T-helper 2 cell (primary cell): ENCODE measurements at places on chromosomes 2 and 18.

DNA sequence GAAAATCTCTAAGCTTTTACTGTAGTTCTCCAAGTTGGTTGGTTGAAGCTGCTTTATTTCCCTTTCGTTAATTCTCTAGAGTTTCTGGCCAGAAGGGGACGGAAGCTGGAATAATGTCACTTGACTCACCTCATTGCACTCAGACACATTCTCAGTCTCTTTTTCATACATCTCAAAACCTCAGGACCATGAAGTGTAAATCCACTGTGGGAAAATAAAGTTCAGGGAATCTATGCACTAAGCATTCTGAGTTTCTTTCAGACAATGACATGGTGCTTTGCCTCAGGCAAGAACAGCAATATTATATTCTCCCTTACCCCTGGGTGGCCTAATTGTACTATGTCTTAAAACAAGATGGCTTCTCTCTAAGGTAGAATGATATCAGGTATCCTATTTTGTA lies 167.8 kb downstream of the PRPF40A start:
- DNase-seq = no peak

DNA sequence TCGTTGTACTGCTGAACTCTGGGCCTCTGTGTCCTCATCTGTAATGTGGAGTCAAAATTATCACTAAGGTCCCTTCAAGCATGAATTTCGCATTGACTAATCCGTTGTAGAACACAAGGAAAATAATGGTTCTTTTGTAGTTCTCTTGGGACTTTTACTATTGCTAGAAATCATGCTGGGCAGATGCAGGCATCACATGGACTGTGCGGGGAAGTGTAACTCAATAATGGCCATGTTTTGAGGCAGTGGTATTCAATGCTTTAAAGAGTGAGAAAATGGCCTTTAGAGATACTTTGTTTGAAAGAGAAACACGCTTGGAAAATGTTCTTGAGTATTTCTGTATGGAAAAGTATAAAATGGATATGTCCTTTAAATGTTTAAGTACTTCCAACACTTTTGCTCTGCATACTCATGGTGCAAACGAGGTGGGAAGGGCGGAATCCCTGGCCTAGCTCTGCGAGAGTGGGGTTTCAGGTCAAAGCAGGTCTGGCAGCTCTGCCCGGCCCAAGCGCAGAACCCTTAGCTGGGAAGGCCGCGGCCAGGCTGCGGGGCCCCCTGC lies 117.3 kb upstream of the MSTN start:
- DNase-seq = no peak

DNA sequence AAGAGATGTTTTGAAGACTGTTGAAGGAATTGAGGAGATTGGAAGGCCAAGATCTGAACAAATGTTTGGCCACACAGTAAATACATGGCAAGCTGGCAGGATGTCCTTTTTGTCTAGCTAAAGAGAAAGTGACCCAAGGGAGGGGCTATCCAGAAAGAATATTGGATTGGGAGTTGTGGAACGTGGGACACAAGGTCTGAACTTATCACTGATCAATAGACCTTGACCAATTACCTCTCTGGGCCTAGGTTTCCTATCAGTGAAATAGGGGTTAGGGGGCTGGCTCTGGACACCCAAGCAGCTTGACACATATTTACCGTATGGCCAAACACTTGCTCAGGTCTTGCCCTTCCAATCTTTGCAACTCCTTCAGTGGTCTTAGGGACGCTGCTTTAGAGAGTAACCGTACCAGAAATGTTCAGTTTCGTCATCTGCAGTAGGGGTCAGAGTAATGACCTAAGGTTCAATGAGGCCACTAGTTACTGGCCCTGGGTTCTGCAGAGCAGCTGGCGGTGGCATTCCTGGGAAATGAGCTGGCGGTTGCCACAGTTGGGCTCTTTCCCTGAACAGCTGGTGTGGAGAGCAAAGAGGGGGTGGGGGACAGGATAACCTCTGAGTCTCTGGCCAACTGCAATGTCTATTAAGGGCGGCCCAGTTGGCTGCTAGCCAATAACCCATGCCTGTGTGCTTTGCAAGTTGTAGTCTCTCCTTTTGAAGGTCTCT lies 70.1 kb upstream of the STPG4 start:
- no peak for DNase-seq

DNA sequence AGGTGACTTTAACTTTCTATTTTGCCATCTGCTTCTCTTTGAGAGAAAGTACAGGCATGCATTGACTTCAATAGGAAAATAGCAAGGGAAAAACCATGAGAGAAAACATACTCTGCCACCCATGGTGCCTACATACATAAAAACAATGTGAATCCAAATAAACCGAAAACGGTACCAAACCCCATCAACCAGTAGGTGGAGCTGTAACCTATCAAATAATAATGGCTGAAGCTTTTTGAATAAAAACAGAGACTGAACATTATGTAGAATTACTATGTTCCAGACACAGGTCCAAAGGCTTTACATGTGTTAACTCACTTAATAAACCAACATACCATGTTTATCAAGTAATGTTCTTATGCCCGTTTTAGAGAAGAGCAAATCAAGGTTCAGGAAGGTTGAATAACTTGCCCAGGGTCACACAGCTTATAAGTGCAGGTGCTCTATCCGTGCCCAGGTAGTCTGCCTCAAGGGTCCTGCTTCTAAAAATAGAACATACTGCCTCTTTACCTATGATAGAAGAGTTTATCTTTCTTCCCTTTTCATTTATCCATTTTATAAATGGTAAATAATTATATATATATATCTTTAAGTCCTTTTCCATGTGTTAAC lies 293.9 kb upstream of the SYT4 start:
- DNase-seq = no peak

DNA sequence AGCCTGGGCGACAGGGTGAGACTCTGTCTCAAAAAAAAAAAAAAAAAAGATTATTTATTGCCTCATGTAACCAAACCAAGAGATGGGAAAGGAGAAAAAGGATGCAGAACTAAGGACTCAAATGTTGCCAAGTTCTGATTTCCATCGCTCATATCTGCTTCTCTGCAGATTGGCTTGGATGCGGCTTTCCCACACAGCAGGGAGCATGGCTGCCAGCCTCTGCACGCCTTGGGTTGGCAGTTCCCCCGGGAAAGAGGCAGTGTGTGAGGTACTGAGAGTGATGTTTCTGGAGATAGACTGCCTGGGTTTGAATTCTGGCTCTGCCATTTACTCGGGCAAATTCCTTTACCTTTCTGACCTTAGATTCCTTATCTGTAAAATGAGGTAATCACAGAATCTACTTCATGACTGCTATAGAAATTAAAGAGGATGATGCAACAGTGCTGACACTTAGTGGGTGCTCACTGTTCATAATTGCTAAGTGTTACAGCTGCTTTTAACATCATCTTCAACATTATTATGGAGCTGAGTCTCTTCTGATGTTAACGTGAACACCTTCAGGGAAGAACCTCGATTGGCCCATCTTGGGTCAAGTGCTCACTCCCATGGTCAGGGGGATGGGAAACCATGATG lies 68.8 kb downstream of the ACAA2 start:
- DNase-seq = no peak

DNA sequence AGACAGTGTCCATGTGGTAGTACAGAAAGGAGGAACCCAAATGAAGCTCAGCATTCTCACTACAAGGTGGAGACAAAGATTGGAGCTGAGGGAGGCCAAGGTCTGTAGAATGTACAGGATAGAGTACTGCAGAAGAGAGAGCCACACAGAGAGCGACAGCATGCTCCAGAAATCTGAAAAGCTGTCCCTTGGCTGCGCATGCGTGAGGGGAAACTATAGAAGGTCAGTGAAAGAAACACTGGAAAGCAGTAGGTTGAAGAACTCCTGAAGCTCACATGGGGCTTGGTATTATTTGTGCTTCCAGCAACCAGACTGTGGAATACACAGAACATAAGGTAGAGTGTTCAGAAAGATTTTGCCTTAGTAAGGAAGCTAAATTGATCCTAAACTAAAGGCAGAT lies 142.5 kb downstream of the TXNL1 start:
- no peak for DNase-seq

GRCh38 chr18:9787712-9788111 lies 79.6 kb downstream of the RAB31 start:
- DNase-seq = no peak

- no peak for DNase-seq
Measured at GRCh38 chr2:48395658-48396057, 134.3 kb upstream of the STON1 start.

DNA sequence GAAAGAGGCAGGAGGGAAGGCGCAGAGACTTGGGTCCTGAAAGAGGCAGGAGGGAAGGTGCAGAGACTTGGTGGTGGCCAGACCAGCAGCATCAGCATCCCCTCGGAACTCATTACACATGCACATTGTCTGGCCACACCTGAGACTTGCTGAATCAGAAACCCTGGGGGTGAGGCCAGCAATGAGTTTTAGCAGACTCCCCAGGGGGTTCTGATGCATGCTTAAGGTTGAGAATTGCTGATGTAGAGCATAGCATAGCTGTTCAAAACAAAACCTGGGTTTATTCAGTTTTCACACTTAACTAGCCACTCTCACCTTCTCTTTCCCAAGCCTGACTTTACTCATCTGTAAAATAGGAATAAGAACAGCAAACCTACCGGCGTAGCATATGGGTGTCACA lies 122.9 kb downstream of the MRO start:
- DNase-seq = no peak

GRCh38 chr2:158172719-158173118 lies 71.0 kb downstream of the UPP2 start:
- DNase-seq = no peak

DNA sequence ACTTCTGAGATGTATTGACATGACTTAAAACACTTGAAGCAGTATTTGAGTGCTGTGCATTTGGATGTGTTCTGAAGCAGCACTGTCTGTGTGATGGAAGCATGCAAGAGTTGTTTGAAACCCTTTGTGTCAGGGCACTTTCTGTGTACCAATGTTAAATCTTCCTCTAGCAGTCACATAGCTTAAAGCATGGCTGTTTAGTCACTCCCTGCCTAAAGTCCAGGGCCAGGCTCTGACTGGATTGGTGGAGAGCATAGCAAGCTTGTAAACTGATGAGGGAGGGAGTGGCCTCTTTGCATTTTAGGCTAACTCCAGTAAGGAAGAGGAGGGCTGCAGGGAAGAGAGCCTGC lies 73.5 kb downstream of the MYO1B start:
- no peak for DNase-seq

- DNase-seq = no peak
Measured at GRCh38 chr2:1773883-1774282, 29.6 kb upstream of the PXDN start.

GRCh38 chr2:36993841-36994620 lies 27.7 kb upstream of the STRN start:
- no peak for DNase-seq

DNA sequence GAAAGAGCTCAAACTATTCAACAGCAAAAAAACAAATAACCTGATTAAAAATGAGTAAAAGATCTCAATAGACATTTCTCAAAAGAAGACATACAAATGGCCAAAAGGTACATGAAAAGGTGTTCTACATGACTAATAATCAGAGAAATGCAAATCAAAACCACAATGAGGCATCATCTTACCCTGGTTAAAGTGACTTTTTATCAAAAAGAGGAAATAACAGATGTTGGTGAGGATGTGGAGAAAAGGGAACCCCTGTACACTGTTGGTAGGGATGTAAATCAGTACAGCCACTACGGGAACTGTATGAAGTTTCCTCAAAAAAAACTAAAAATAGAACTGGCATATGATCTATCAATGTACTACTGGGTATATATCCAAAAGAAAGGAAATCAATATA lies 39.8 kb upstream of the TMEM163 start:
- no peak for DNase-seq

GRCh38 chr2:127726158-127726880 lies 25.0 kb downstream of the SFT2D3 start:
- no peak for DNase-seq

GRCh38 chr2:177983183-177983788 lies 89.3 kb downstream of the PDE11A start:
- DNase-seq = no peak

DNA sequence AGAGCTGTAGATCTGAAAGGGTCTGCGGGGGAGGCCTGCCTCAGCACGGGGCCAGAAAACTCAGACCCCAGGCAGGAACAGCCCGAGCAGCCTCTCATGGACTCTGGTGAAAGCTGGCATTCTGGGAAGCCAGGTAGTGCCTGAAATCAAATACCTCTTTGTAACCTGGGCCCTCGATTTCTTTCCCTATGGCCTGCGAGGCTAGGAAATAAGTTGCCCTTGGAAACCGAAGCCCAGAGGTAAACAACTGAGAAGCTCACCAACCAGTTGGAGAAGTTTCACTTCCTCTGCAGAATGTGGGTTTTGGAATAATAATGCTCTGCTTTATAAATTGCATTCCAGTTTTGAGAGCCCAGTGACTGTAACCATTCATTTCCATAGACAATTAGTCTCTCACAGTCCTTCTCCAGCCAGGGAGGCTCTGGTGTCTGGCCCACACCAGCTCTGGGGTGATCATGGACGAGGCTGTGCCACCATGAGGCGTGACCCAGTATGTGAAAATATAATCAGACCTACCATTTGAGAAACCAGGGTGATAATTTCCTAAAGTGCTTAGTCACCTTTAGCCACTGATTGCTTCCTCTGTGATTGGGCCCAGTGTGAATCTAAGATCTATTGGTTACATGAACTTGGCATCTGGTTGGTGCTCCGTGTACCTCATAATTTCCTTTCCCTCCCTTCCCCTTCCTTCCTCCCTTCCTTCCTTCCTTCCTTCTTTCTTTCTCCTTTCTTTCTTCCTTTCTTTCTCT lies 133.1 kb upstream of the PELI1 start:
- no peak for DNase-seq

DNA sequence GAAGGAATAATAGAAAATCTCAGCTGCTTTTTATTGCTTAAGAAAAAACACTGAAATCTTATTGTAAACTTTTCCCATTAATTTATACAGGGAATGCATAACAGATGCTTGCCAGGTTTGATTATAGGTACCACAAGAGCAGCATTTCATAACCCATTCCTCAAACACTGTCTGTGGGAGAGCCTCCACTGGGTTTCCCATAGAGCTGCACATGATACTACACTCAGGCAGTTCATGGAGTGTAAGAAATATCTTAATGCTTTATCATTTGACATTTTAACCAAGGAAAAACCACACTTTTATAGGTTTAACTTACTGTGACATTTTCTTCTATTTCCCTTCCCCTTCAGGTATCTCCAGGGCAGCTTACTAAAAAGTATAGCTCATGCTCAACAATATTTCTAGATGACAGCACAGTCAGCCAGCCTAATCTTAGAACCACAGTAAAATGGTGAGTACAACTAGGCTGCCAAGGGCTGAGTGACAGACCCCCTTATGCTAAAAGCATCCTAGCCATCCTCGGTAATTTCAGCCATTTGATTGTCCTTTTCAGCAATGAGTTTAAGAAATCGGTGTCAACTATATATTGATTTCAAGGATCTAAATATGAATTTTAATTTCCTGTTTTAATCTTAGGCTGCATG lies 22.3 kb downstream of the CCNYL1 start:
- DNase-seq = no peak

DNA sequence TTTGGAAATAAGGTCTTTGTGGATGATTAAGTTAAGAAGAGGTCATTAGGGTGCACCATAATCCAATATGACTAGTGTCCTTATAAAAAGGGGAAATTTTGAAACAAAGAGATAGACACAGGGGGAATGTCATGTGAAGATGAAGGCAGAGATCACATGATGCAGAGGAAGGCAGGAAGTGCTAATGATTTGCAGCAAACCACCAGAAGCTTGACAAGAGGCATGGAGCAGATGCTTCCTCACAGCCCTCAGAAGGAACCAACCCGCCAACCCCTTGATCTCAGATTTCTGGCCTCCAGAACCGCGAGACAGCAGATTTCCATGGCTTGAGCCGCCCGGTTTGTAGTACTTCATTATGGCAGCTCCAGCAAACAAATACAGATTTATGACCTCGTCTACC lies 17.4 kb upstream of the SMARCAL1 start:
- DNase-seq = no peak

GRCh38 chr2:191352536-191352935 lies 107.3 kb downstream of the MYO1B start:
- DNase-seq = no peak

- no peak for DNase-seq
Measured at GRCh38 chr2:229860334-229860733, 61.5 kb downstream of the TRIP12 start.
